Activated CD4-positive, alpha-beta T cell treated with anti-CD3 and anti-CD28 coated beads, Interleukin-2, Interleukin-6, amounts not matched to agents 100 ng/mL and 50 ng/mL, durations not matched to agents 16 hours and 8 hours (primary cell): ENCODE measurements at places on chromosomes 4 and X.

DNA sequence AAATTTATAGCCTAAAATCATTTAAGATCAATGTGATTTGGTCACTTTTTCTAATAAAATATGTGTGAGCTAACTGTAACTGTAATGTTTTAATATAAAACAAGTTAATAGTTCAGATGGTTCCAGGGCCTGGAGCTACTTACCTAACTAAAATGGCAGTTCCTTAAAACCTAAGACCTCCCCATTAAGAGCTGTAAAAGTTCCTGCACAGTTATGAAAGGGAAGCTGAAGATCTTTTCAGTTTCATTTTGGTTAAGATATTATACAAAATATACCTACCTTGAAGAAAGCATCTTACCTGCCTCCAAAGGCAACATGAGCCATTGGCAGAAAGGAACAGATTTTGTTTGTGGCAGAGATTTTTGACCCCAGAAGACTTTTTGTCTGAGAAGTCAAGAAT, 30.1 kb downstream of the HPF1 start:
- DNase-seq: no peak

DNA sequence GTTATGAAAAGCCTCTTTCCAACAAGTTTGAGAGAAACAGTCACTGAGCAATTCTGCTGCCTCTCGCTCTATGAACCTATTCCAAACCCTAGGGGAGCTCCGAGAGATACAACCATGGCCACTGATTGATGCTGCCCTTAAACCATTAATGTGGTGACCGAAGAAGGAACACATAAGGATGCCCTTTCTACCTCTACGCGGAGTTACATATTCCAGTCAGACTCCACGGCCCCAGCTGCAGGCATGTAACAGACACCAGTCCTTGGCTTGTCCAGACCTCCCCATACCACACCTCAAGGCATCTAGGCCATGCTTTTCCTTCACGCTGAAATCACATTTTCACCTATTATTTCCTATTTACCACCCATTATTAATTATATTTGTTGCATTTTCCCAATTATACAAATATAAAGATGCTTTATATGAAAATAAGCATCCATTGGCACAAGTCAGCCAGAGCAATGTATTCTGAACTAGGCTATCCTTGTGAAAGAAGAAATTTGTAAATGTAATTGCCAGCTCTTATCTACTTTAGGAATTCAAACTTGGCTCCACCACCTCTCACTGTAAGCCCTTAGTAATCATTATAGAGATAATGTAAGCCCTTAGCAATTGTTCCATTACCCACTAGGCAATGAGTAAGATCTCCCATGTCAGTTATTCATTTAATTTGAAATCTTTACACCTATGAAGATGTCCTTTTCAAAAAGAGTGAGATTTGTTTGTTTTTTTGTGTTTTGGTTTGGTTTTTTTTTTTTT, 338.4 kb downstream of the NR3C2 start:
- no peak for DNase-seq

GRCh38 chr4:702618-703048, 3.0 kb upstream of the PCGF3 start:
- no peak for DNase-seq

DNA sequence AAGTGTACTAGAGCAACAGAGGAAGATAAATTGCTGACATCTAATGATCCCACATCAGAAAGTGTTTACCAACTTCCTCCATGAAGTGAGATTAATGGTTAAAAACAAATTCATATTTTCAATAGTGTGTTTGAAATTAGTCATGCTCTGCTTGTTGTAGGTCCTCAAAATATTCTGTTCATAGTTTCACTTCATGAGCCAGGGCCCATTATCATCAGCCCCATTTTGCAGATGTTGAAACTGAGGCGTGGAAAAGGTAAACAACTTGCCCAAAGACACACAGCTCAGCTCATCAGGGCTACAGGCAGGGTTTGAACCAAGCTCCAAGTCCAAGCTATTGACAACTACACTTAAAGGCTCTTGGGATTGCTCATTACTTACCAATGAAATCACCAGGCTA, 103.5 kb upstream of the PPARGC1A start:
- no peak for DNase-seq
